ENCODE measurements at places on chromosomes 1 and 21.

GRCh38 chr1:15947382-15948090 lies 28.4 kb downstream of the ZBTB17 start:
- no peak for DNase-seq

DNA sequence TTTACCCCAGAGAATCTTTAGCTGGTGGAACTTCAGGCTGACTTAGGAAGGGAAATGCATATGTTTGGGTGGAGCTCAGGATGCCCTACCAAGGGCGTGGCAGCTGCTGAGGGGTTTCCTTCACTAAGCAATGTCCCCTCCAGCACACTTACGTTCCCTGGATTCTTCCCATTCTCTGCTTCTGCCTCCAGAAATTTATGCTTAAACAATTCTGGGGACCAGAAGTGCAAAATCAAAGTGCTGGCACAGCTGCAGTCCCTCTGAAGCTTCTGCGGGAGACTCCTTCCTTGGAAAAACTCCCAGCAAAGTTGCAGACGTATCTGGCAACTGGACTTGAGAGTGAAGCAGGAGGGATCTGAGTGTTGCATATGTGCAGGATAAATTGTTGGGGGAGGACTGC lies 402.8 kb downstream of the PCP4 start:
- no peak for DNase-seq

- DNase-seq = no peak
These were observed 10.0 kb downstream of the ECHDC2 start for GRCh38 chr1:52911541-52911940.

DNA sequence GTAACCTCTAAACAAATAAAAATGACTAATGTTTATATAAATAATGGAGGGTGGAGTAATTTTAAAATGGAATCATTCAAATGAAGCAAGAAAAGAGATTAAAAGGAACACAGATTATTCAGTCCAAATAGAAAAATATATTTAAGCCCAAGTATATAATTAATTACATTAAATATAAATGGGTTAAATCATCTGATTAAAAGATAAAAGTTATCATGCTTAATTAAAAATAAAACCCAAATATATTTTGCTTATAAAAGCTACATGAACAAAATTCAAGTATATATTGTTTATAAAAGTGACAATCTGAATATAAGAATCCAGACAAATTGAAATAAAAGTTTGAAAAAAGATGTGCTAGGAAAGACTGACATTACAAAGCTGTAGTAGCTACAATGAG lies 63.9 kb upstream of the ACTRT2 start:
- no peak for DNase-seq

DNA sequence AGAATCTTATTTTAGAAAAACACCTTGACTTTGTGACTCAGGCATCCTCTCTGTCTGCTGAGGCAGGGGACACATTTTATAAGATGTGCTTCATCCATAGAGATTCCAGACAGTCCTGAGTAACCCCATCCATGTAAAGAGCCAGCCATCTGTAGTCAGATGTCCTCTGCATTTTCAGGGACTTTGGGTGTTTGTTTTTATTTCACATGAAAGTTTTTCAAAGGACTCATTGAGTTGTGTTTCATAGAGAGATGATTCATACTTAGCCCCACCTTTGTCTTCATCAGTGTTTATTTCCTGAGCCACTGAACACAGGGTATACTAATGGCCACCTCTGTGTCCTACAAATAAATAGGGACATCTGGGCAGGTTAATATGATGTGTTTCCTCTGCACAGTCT lies 280.4 kb downstream of the CACNA1E start:
- no peak for DNase-seq

DNA sequence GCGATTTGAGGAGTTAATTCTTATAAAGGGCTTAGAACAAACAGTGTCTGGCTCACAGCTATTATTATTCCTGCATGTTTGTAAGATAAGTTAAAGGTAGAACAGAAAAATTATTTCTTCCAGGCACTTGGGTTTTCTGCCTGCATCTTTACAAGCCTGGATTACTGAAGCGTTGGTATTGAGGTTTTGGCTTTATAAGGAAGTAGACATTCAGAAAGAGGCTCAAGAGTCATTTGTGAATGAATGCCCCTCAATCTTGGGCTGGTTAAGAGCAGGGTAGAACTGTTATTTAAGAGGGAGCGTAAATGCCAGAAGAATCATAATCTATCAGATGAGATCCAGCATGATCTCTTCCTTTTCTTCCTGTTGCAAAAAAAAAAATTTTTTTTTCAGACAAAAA lies 77.3 kb upstream of the ARID1A start:
- DNase-seq = no peak

DNA sequence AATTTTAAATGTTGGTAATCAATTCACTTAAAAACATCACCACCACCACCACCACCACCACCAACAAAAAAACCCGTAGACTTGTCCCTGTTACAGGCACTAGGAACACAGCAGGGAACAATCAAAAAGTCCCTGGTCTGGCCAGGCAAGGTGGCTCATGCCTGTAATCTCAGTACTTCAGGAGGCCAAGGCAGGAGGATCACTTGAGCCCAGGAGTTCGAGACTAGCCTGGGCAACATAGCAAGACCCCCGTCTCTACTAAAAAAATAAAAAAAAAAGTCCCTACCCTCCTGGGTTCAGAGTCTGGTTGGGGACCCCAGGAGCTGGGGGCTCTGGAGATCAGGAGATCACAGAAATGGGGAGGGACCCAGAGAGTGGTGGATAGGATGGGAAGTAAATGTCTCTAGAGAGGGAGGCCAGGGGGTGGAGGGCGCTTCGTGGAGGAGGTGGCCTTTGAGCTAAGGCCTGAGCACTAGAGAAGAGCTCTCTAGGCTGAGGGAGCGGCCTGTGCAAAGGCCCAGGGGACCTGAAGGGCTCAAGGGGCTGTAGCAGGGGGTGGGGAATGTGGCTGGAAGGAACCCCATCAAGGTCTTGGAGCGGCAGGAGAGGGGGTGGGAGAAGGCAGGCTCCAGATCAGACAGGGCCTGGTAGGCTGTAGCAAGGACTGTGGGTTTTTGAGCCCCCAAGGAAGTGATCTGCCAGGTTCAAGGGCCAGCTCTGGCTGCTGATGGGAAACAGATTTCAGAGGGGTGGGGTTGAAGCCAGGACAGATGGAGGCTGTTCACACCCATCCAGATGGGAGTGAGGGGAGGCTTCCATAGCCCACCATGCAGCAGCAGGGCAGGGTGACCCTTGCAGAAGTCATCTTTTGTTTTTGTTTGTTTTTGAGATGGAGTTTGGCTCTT lies 24.8 kb upstream of the VPS13D start:
- DNase-seq = no peak

- no peak for DNase-seq
These were observed 7.7 kb downstream of the GALNT2 start for GRCh38 chr1:230074762-230075161.

All from T-helper 22 cell (primary cell).